Natural killer cell (primary cell): ENCODE measurements at places on chromosomes 5 and 9.

GRCh38 chr9:38185647-38186403, 116.8 kb upstream of the SHB start:
- DNase-seq, result no peak

DNA sequence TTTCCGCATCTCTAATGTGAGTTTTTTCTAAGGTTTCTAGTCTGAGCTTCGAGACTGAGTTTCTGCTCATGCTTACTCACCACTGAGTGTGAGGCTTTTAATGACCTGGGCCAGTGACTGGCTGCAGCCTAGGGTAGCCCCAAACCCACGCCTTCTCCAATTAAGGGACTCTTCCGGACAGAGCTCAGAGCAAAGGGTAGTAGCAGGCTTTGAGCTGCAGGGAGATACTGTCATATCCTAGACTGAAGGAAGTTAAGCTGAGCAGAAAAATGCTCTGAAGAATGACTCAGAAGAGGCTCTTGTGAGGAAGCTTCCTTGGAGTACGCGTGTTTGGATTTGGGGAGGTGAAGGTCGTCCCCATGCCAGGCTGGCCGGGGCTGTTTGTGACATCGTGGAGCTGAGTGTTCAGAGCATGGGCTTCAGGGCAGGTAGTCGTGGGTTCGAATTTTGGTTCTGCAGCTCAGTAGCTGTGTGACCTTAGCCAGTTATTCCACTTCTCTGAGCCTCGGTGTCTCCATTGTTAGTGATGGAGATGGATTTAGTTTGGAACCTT, 3.5 kb downstream of the USP20 start:
- peak; percentile 41 for DNase-seq

DNA sequence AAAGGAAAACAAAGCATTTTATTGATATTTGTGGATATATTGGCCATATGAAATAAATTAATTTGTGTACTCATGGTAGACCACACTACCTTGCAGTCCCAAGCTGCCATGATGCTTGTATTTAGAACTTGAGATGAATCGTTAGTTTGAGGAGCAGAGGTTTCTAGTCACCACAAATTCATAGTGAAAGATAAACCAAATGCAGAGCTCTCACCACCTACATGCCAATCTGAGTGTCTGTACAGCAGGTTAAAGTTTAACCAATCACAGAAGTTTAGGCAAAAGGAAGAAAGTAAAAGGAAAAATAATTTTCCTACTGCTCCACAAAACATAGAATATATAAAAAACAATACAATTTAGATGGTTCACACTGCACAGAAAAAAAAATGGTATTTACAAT, 163.6 kb upstream of the FTMT start:
- no peak for DNase-seq

DNA sequence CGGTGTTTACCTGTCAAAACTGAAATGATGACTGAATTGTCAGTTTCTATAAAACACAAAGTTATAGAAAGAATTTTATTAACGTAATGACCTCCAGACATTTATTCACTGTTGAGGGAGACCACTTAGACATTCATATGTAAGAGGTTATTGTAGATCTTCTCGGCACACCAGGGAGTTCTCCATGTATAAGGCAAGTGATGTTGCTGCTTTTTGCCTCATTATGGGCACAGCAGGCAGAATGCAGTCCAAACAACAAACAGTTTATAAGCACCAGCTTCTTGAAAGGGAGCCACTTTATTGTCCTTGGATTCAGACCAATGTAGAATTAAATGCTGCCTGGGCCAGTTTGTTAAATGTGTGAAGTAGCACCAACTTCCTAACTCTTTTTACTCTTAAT, 66.7 kb downstream of the C7 start:
- no peak for DNase-seq

DNA sequence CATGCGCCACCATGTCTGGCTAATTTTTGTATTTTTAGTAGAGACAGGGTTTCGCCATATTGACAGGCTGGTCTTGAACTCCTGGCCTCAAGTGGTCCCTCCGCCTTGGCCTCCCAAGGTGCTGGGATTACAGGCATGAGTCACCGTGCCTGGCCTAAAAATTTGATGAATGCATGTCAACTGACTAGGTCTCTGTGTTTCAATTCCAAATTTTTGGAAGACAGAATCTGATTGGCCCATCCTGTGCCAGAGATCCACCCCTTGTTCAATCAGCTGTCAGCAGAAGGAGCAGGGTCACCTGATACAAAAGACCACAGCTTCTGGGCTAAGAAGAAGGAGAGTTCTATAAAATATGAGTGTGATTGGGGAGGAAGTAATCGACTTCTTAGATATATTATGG, 43.5 kb upstream of the COL15A1 start:
- no peak for DNase-seq

GRCh38 chr5:16450163-16450562, 15.4 kb downstream of the ZNF622 start:
- no peak for DNase-seq

- no peak for DNase-seq
These were observed 13.4 kb upstream of the ZCCHC9 start for GRCh38 chr5:81288021-81288433.

GRCh38 chr5:60018091-60018490, 124.6 kb upstream of the PDE4D start:
- DNase-seq, result no peak
